Activated CD4-positive, CD25-positive, alpha-beta regulatory T cell treated with anti-CD3 and anti-CD28 coated beads, Interleukin-2, amount 50 U/mL, for 72 hours (primary cell): ENCODE measurements at places on chromosomes 1 and 21.

GRCh38 chr1:39170731-39171667 is 33.5 kb upstream of the MACF1 start:
- DNase-seq: no peak

DNA sequence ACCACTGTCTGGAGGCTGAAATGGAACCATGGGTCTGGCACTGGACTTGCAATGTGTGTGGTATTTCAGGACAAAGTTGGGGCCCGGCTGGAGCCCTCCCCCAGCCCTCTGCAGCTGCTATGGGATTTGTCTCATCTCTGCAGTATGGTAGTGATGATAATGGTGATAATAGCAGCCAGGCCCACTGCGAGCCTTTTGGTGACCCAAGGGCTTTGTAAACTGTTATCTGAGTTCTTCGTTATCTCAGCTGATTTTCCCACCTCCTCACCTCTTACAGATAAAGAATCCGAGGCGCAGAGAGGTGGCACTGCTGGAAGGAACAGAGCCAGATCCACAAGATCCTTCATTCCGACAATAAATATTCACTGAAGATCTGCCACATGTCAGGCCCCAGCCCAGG is 11.7 kb upstream of the WNT4 start:
- DNase-seq: no peak

DNA sequence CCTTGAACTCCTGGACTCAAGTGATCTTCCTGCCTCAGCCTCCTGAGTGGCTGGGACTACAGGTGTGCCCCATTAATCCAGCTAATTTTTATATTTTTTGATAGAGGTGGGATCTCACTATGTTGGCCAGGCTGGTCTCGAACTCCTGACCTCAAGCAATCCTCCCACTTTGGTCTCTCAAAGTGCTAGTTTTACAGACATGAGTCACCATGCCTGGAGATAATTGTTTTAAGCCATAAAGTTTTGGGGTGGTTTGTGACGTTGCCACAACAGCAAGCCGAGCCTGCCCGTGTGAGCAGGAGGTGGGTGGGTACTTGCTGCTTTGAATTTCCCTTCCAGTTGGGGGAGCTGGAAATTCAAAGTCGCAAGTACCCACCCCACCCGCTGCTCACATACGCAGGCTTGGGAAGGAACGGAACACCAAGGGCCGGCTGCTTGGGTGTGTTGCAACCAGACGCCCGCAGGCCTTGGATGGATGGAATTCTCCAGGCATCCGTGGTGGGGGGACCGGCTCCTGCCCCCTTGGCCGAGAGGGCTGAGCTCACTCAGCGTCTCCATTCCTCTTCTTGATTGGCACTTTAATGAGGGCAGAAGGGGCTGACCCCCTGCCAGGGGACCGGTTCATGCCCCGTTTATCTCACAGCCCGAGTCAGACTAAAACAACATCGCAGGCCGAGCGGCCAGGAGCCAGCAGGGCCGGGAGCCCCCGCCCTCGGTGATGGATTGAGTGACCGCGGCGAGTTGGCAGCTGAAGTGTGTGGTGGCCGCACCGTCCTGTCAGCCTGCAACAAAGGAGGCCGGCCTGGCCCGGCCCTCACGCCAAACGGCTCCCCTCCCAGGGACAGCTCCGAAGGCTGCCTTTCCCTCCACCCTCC is 78.1 kb downstream of the DHRS3 start:
- DNase-seq: no peak

DNA sequence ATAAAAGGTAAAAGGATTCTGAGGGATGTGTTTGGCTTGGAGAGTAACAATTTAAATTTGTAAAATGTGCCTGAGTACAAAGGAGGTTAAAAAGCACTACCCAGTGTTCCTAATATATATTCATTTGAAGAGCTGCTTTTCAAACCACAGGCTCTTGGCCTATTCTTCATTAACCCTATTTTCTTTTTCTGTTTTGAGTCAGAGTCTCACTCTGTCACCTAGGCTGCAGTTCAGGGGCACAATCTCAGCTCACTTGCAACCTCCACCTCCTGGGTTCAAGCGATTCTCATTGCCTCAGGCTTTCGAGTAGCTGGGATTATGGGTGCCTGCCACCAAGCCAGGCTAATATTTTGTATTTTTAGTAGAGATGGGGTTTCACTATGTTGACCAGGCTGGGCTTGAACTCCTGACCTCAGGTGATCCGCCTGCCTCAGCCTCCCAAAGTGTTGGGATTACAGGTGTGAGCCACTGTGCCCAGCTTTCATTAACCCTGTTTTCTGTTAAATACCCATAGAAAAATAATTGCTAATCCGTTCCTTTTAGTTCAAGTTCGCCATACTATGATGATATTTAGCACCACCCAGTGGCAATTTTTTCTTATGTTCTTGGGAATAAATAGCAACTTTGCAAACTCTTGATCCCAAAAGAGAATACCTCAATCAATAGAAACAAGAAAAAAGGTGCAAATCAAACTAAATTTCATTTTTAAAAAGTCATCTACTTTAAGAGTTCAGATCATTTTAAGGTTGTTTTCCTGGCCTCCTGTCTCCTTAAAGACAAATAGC is 30.5 kb downstream of the ZBTB8OS start:
- no peak for DNase-seq

- DNase-seq: no peak
These were observed 95.2 kb downstream of the PBX1 start for GRCh38 chr1:164654200-164654599.

DNA sequence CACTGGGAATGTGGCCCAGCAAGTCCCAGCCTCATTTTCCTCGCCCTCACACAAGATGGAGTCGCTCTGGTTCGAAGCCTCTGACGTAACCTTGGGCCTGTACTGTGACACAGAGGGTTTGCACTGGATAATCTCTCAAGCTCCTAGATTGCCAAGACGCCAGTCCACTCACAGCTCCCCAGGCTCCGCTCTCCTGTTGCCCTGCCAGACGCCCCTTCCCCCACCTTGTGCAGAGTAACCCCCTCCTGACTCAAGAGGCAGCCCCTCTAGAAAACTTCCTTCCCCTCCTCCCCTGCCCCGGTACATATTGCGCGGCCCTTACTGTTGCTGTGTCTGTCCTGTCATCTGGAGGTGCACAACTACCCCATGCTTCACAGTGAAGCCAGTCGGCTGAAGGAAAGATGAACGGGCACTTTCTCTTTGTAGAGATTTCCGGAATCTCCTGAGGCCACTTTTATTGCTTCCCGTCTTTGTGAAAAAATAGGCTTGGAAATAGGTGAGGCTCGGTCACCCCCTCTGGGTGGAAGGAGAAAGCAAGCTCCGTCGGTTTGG is 981 bp upstream of the KIAA1614 start:
- no peak for DNase-seq

DNA sequence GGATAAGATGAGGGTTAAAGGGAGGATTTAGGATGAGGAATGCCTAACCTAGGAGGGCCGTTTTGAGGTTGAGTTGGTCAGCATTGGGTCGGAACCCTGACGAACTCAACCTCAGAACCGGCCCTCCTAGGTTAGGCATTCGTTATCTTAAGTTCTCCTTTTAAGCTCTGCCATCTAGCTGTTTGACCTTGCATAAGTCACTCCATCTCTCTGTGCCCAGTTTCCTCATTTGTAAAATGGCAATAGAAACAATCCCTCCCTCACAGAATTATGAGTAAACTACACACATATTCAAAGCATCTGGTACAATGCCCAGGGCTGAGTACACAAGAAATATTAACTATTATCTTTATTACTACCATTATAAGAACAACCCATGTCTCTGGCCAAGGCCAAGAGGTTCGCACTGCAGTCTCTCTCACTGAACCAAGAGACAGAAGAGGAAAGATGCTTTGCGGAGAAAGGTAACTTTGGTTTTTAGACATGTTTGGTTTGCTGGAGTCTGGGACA is 4.8 kb downstream of the ABCB10 start:
- DNase-seq: no peak

DNA sequence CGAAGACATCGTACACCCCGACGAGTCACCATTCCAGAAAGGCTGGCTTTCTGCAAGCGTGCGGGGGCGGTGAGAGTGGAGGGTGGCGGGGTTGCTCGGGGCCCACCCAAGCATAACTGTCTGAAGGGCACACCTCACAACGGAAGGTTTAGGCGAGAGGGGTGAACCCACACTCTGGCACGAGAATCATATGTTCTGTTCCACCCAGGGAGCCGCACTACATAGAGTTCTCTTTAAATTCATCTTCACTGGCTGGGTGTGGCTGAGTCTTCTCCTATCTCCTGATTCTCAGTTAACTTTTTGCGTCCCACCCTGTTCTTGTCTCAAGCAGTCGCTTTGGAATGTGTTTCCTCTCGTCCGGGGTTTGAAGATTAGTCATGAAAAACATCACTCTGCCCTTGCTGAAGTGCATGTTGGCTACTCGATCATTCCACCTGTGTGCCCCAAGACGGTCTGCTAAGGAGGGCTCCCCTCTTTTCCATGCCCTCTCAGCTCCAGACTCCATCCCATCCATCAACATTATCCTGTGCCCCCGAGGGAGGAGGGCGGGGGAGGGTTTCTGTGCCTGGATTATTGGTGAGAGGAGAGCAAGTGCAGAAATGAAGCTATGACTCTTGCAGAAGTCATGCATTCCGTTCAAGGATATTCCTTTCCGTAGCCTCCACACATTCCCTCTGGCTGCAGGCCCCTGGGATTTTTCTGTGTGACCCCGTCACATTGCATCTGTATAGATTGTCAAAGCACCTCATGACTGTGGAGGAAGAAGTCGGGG is 53.5 kb upstream of the CD34 start:
- no peak for DNase-seq

GRCh38 chr1:84264961-84265360 is 36.5 kb upstream of the SAMD13 start:
- DNase-seq: no peak

DNA sequence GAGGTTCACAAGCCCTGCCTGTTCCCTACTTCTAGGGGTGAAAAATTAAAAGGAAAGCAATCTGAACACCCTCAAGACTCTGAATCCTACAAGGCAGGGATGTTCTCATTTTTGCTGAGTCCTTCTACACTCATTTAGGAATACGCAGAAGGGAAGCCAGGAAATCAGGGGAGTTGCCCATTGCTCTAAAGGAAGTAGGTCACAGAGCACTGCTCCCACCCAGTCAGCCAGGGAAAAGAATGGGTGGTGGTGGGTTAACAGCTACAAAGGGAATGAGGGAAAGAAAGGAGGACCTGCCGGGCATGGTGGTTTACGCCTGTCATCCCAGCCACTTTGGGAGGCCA is 2.4 kb upstream of the CTTNBP2NL start:
- DNase-seq: no peak

DNA sequence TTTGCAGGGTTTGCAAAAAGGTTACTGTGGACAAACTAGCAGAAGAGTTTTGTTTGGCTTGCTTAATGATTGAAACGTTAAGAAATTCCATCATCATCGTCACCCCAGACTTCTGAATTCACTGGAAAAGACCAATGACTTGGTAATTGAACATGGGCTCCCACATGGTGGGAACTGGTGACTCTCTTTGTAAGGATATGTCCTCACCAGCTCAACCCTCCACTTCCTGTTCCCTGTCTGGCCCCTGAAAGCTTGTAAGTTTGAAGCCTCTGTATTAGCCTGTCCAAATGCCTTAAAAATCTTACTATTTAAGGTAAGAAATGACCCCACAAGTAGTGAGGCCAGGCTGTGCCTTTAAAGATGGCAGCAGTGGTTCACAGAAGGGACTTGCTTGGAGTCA is 9.7 kb downstream of the SYT6 start:
- DNase-seq: no peak

DNA sequence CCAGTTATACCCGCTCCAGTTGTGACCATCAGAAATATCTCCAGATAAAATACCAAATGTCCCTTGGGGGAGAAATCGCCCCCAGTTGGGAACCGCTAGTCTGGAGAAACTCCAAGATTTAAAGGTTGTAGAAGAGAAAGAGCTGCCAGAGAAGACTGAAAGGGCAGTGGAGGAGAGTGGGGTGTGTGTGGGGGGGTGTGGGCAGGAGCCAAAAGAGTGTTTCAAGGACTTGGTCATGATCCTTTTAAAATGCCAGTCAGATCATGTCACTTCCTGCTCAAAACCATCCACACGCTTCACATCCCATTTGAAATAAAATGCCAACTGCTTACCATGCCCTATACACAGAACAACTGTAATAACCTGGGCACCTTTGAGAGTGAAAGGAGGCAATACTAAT is 3.4 kb upstream of the HEYL start:
- DNase-seq: no peak

DNA sequence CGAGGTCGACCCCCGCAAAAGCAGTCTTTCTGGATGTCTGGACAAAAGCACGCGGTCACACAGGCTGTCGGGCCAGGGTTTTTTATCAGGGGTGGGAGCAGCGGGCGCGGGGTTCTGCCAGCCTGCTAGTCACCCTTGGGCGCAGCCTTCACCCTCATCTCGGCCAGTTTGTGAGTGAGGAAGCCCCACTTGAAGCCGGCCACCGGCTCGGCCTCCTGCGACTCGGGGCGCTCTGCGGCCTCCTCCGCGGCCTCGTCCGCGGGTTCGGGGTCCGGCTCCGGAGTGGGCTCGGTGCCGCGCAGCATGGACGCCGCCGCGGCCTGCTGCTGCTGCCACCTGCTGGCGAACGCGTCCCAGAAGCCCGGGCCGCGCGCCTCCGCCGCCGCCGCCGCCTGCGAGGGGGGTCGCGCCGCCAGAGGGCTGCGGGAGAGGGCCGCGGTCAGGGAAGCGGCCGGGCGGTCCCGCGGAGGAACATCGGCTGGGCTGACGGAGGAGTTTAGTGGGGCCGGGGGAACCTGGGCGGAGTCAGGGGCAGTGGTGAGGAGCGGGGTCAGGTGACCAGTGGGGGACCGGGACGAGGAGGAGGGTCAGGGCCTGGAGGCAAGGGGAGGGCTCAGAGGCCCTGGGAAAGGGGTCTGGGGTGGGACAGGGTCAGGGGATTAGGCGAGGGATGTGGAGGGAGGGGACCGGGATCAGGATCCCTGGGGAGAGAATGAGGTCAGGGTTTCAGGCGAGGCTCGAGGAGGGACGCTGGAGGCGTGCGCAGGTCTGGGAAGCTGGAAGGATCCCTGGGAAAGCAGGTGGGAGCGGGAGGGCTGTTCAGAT is 4.5 kb downstream of the C1orf232 start:
- peak; percentile 69 for DNase-seq

GRCh38 chr1:207051191-207051943 is at the start of gene YOD1:
Gene YOD1, minus strand, starts transcription at chr1:207051208. Its CDS starts 178 bp downstream, at chr1:207051030.
- DNase-seq: no peak

DNA sequence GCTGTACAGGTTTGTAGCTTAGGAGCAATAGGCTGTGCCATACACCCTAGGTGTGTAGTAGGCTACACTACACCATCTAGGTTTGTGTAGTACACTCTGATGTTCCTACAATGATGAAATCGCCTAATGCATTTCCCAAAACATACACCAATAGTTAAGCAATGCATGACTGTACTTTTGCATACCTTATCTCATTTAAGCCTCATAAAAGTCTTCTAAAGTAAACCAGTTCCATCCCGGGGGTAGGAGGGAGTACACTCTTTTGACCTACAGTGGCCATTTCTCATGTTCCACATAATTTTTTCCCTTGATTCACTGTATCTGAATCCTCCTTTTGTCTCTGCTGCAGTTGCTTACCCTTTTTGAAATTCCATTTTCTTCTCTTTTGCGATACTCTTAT is 12.2 kb downstream of the TRMT13 start:
- DNase-seq: no peak
